Right kidney (tissue), 9 donors: ENCODE measurements at places on chromosomes 2 and 18.
A peak's percentile ranks its signal among the peaks of the same experiment; 100 is the strongest.

GRCh38 chr2:43676322-43677050 lies at the start of gene C1GALT1C1L:
Gene C1GALT1C1L, minus strand, starts transcription at chr2:43676429. Its CDS starts 107 bp downstream, at chr2:43676322.
- DNase-seq = peak; percentile 56

DNA sequence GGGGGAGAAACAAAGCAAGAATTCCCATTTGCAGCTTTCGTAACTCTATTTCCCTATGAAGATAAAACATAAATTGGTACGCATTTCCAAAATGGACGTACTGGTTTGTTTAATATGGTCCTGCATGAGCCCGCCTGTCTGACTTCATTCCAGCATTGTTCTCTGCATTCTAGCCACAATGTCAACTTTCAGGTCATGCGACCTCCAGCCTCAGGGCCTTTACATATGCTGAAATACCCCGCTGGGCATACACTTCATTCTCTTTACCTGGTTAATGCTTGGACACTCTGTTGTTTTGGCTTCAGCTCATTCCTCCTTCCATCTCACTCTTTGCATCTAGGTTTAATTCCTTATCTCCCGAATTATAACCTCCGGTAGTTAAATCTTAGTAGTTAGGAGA lies 103.7 kb upstream of the DNMT3A start:
- no peak for DNase-seq

GRCh38 chr2:48207851-48208250 lies 301.6 kb upstream of the FBXO11 start:
- DNase-seq = no peak

- no peak for DNase-seq
Measured at GRCh38 chr18:35513181-35513936, 15.6 kb upstream of the INO80C start.

- no peak for DNase-seq
Measured at GRCh38 chr18:53441761-53442414, 782.6 kb downstream of the MBD2 start.

DNA sequence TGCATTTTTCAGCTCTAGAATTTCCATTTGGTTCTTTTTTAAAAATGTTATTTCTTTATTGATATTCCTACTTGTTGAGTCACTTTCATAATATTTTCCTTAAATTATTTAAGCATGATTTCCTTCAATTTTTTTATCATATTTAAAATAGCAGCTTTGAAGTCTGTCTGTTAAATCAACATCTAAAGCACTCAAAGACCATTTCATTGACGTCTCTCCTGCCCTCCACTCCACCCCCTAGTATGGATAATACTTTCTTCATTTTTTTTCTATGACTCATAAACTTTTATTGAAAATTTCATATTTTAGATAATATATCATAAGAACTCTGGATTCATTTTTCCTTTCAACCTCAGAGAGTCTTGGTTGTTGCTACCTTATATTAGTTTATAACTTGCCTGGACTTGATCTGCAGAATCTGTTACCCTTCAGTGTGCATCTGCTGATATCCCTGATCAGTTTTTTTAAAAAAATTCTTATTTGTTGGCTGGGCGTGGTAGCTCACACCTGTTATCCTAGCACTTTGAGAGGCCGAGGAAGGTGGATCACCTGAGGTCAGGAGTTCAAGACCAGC lies 59.0 kb upstream of the ZNF396 start:
- no peak for DNase-seq

GRCh38 chr2:216394881-216395280 lies 17.4 kb upstream of the SMARCAL1 start:
- no peak for DNase-seq

GRCh38 chr2:101440127-101440738 lies 34.7 kb downstream of the RFX8 start:
- no peak for DNase-seq

GRCh38 chr2:88875736-88876135 lies 184.3 kb downstream of the RPIA start:
- DNase-seq = no peak

GRCh38 chr2:134869946-134870736 lies 31.7 kb downstream of the ACMSD start:
- DNase-seq = no peak

DNA sequence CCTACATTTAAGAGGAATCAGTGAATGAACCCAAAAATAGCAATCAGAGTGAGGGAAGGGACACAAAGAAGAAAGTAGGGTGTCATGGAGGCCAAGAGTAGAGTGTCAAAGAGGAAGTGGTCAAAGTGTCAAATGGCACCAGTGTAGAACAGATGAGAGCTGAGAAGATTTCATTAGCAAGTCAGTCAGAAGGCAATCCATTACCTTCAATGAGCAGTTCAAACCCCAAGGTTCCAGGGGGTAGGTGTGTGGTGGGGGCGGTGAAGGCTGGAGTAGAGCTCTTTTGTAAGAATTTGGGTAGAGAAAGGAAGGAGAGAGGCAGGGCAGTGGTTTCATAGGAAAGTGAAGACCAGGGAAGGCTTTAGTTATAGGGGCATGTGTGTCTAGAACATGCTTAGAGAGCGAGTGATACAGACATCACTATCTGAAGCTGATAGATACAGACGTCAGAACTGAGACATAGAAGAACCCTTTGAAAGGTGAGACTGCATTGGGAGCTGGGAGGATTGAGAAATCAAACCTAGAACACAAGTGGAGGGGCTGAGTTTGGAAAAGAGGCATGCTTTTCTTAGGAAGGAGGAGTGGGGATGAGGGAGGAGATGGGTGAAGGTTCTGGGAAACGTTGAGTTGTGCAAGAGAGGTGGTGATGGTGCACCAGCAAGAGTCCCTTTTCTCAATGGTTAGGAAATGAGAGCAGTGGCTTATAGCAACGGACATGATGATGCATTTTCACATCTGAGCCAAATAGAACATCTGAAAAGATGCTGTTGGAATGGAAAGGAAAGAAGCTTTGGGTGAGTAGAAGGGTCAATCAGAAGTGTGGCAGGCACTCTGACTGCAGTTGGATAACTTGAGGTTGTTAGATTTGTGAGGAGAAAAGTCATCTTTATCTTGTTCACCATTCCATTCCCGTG lies 48.9 kb upstream of the IL1RL1 start:
- DNase-seq = no peak

GRCh38 chr2:42953216-42953615 lies 160.8 kb upstream of the HAAO start:
- no peak for DNase-seq

- DNase-seq = no peak
Measured at GRCh38 chr2:238722883-238723282, 125.0 kb upstream of the TWIST2 start.

DNA sequence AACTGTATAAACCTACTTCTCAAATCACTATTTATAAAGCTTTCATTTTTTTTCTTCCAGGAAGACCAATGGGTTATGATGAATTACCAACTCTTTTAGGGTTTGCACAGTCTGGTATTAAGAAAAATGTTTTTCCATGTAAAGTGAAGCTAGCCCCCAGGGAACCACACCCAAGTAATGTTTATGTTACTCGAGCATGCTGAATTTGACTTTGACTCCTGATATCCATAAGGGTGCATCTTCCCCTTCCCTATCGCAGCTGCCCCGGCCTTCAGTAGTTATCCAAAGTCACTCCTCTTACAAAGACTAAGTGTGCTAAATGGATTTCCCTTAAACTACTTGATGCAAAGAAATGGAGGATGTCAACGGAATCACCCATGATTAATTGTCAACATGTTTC lies 21.7 kb downstream of the KCTD18 start:
- no peak for DNase-seq

DNA sequence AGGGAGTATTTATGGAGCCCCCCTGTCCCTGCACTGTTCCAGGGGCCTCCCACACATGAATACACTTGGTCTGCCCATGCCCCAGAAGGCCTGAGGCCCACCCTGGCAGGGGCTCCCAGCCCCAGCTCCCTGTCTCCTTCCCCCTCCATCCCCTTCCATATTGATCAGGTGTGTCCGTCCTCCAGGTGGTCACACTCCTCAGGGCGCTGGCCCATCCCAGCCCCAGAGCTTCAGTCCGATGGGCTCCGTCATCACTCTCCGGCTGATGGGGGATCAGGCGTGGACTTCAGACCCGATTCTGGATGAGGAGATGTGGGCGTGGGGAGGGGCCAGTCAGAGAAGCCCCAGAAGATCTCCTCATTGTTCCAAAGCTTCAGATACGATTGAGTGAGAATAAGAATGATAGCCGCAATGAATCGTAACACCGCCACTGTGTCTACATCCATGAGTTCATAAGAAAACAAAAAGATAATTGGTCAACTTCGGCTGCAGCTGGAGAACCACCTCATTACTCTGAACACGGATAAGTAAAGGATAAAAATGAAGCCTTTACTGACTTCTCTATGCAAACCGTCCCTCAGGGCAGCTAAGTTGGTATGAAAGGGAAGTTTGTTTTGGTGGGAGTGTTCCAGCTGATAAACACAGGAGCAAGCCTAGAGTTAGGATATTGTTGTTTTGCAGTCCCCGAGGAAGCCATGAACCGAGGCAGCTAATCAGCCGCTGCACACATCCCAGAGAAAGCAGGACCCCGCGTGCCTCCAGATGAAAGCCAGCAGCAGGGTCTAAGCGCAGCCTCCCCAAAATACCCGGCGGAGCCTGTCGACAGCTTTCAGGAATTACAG lies 279.5 kb downstream of the NDUFA10 start:
- no peak for DNase-seq

- no peak for DNase-seq
Measured at GRCh38 chr2:209387389-209387788, 36.5 kb upstream of the MAP2 start.

- peak; percentile 93 for DNase-seq
Measured at GRCh38 chr2:183037553-183038340, 510 bp downstream of the NCKAP1 start.

- DNase-seq = no peak
Measured at GRCh38 chr18:48796491-48797205, 154.1 kb downstream of the SMAD7 start.

DNA sequence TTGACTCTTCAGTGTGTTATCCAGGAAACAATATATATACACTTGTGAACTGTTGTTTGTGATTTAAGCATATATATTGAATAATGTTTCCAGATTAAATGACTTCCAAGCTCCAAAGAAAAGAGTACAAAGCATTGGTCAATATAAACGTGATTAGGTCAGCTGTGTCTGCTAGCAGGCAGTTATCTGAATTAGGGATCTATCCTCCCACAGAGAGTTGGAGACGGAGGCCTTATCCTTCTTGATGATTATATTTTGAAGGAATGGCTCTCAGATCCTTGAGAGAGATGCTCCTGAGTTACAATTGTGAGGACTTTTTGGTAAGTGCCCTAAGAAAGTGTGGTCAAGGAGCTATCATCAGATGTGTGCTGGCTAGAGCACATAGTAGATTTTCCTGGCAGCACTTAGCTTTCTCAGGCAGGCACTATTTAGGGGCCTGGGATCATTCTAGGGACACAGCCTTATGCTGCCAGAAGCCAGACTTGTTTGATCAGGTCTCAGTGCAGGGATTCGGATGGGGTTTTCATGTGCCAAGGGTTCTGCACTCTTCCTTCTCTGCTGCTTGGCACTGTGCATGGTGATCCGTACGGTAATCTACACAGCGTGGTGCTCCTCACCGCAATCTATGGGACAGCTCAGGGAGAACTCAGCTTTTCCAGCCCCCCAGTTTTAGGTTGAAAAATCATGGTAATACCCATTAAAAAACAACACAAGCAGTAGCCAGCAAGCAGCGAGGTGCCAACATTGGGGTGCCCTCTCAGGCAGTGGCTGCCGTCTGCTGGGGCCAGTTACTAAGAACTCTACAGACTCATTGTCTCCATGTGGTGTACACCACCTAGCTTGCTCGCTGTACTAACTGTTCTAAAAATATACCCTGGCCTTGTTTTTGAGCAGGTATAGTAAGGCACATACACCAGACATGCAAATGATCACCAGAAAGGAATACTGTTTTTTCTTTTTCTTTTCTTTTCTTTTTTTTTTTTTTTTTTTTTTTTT lies 8.0 kb upstream of the ZDBF2 start:
- DNase-seq = no peak

DNA sequence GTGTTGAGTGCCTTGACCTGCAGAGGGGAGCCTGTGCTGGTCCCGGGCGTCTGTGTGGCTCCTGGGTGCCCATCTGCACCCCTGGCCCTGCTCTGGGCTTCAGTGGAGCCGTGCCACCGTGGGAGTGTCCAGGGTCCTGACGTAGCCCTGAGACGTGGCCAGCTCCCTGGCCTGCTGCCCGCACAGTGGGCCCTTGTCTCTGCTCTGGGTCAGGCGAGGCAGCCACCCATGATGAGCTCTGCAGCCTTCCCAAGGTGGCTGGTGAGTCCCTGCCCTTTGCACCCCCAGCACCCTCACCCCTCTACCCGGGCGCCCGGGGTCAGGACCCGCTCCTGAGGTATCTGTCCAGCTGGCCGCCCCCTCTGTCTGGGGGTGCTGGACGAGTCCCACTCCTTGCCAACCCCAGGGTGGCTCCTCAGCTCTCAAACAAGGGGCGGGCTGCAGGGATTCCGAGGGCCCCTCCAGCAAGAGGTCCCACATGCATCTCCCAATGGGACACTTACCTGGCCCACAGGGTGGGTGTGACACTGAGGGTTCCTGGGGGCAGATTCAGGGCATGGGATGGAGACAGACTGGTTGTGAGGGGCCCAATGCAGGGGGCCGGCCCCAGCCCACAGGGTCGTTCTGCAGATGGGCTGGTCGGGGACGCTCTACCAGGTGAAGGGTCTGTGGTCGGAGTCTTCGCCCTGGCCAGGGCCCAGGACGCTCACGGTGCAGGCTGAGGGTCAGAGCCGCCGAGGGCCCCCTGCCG lies 2.4 kb downstream of the NEU4 start:
- no peak for DNase-seq

DNA sequence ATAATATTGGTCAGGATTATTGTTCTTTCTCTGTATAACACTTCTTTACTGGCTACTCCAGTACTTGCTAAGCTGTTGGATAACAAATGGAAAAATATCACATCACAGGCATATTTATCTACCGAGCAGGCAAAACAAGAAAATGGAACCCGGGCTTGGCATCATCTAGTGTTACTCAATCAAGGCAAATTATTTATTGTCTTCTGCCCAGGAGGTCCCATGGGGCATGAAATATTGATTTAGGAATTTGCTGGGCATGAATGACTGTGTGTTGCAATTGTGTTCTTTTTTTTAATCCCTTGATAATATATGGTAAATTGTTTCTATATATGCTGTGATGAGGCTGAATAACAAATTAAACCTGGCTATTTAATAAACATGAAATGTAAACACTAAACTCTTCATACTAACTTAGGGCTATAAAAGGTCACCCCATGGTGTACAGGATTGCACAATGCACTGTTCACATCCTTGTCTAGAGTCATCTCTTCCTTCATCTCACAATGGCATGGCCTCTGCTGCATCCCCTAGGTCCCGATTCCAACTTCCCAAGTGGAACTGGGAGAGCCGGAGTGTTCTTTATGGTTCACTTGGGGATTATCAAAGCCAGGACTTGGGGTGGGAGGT lies 2.2 kb upstream of the PARD3B start:
- no peak for DNase-seq

- DNase-seq = no peak
Measured at GRCh38 chr2:13651684-13652131, 935.0 kb downstream of the TRIB2 start.
